ENCODE measurements at places on chromosomes 2 and 18. TPM values are rescaled to one million over a fixed set of nuclear protein-coding genes. Genes with fewer than 3 reads are reported as not detected.

DNA sequence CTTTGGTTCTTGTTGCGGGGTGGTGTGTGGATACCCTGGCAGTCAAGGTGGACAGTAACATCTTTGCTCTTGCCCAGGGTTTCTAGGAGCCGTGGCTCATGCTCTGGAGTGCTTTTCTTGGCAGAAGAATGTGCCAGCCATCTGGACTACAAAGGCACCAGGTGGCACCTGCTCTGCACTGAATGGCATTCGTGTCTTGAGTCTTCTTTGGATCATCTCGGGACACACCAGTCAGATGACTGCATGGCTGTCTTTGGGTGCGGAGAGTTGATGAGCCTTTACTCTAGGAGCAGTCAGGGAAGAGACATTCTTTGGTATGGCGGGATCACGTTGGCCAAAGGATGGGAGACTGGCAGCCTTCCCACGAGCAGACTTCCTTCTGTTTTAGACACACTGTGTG, 104.1 kb upstream of the SEC11C start:
- no peak for DNase-seq

GRCh38 chr2:237706257-237706656, 78.9 kb downstream of the LRRFIP1 start:
- DNase-seq, result no peak

TMEM18 gene
- 22.2 TPM for polyA plus RNA-seq

RNF103 gene
- 4.8 TPM for polyA plus RNA-seq
